Mesenchymal stem cell (in vitro differentiated cells and primary cell): ENCODE measurements at places on chromosomes 12 and 14.
A peak's percentile ranks its signal among the peaks of the same experiment; 100 is the strongest.

DNA sequence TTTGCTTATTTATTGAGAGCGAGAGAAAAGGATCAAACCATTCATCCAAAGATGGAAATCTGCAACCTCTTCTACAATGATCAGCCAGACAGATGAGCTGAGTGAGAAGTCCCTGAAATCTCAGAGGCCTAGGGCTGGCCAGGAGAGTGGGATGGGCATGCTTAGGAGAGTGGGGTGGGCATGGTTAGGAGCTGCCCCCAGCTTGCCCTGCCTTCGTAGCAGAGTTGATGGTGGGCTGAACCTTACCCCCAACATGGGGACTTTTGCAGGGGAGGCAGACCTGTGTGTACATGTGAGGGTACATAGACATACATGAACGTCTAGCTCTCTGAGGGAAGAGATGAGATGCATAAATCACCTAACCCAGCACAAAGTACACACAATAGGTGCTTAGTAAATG lies 95.7 kb upstream of the ESRRB start:
- DNase-seq = no peak
- no peaks in the 10 kb centered on the region for H3K36me3 ChIP-seq
- no peaks in the 10 kb centered on the region for H3K4me1 ChIP-seq
- H3K4me3 ChIP-seq = no peak overlapping the region

DNA sequence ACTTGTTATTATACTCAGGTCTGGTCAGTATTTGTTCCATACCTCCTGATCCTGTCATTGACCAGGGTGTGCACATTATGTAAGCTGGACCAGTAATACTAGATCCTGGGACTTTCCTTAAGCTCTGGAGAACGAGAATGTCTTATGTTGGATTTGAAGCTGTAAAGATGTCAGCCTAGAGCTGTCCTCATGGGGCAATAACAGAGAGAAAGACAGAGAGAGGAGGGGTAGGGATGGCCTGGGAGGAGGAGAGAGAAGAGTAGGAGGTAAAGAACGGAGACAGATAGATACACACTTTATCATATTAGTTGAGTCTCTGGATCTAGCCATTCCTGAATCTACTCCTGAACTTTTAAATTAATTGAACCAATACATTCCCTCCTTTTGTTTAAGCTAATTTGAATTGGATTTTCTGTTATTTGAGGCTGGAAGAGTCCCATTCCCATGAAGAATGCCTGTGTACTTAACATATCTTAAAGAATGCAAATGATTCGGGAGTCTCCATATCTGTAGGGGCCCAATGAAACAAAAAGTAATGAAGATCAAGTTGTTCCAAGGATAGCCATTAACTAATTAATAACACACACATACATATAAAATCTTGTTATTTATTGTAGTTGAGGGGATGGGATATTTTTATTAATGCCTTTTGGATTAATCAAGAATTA lies 55.9 kb downstream of the PLEKHA5 start:
- no peak overlapping the region for H3K27ac ChIP-seq
- H3K4me3 ChIP-seq = no peak overlapping the region
- no peaks in the 10 kb centered on the region for H3K27me3 ChIP-seq
- H3K36me3 ChIP-seq = no peaks in the 10 kb centered on the region
- DNase-seq = no peak
- H3K4me1 ChIP-seq = peaks cover 2% of the 10 kb centered on the region

GRCh38 chr14:58488550-58488949 lies 61.0 kb downstream of the KIAA0586 start:
- no peak overlapping the region for H3K27ac ChIP-seq
- H3K4me1 ChIP-seq = peaks cover 2% of the 10 kb centered on the region
- no peaks in the 10 kb centered on the region for H3K36me3 ChIP-seq
- no peaks in the 10 kb centered on the region for H3K27me3 ChIP-seq
- H3K4me3 ChIP-seq = no peak overlapping the region

DNA sequence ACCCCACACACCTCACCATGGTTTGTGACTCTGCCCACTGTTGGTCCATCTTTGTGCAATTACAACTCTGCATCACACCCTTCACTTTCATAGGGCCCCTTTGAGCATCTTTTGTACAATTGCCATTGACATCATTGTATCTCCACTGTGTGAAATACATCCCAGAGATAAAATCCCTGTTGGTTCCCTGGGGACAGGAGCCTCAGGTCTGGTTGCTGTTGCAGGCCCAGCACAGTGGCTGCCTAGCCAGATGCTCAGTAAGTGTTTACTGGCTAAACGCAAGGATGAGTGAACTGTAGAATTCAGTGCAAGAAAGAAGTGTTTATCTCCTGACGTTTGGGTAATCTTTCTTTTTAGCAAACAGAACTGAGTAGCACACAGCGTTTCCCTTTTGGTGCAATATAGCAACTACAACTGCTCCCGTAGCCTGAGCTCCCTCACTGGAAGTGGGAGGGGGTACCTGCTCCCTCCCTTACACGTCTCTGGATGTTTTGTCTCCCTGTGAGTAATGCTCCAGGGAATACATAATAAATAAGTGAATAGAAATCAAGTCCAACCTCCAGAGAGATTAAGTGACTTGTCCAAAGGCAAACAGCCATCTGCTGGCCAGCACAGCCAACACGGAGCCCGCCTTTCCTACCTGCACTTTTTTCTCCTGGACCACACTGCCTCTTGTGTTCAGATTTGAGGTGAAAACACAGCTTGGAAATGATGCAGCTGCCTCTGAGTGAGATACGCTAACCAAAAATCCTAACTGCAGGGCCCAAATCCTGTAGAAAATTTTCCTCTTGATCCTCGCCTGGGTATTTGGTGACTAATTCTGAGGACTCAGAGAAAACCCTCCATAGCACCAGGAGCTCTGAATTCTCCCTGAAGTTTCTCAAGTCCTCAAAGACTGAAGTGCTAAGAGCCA lies 27.4 kb downstream of the GALNT16 start:
- no peak overlapping the region for H3K27ac ChIP-seq
- H3K4me3 ChIP-seq = peak overlapping the region; percentile 30

DNA sequence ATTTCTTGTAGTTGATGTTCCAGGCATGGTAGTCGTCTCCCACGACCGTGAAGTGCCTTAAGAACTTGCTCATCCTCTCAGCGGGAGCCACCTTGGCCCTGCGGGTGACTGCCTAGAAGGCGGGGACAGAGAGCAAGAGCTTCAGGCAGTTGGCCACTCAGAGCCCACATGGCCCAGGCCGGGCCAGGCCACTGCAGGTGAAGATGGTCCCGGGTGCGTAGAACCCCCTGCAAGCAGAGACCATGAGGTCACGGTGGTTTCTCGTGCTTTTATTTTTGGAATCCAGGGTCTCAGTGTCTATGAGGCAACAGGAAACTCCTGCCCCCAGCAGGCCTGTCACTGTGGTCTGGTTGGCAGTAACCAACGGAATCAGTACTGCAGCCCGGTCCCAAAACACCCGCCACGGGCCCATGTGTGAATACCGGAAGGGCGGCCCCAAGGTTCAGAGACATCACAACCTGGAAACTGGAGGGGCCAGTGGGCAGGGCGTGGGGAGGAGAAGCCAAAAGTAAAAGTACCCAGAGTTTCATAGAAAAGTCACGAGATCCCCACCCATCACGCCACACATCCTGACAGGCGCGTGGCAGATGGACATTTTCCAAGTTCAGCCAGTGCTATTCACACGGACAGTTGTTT lies 27.5 kb downstream of the HVCN1 start:
- no peaks in the 10 kb centered on the region for H3K4me1 ChIP-seq
- H3K27ac ChIP-seq = no peak overlapping the region
- H3K36me3 ChIP-seq = peaks cover 4% of the 10 kb centered on the region
- no peak for DNase-seq

DNA sequence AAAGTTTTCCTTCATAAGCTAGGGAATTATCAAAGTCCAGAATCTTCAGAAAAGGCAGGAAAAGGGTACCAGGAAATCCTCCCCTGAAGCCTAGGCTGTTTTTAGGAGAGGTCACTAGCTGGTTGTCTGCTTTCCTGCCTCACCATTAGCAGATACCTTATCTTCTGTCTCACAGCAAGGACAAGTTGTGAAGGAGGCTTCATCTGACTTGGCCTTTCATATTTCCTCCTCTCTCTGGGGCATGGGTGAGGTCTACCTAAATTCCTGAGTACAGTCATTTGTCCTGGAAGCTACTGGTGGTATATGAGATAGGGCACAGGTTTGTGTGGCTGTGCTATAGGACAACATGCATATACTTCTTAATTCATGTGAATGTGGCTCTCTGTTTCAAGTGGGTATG lies 2.3 kb downstream of the FOXJ2 start:
- H3K4me3 ChIP-seq = no peak overlapping the region
- no peaks in the 10 kb centered on the region for H3K27me3 ChIP-seq
- H3K4me1 ChIP-seq = peaks cover 24% of the 10 kb centered on the region
- no peak overlapping the region for H3K27ac ChIP-seq
- H3K36me3 ChIP-seq = peaks cover 3% of the 10 kb centered on the region

DNA sequence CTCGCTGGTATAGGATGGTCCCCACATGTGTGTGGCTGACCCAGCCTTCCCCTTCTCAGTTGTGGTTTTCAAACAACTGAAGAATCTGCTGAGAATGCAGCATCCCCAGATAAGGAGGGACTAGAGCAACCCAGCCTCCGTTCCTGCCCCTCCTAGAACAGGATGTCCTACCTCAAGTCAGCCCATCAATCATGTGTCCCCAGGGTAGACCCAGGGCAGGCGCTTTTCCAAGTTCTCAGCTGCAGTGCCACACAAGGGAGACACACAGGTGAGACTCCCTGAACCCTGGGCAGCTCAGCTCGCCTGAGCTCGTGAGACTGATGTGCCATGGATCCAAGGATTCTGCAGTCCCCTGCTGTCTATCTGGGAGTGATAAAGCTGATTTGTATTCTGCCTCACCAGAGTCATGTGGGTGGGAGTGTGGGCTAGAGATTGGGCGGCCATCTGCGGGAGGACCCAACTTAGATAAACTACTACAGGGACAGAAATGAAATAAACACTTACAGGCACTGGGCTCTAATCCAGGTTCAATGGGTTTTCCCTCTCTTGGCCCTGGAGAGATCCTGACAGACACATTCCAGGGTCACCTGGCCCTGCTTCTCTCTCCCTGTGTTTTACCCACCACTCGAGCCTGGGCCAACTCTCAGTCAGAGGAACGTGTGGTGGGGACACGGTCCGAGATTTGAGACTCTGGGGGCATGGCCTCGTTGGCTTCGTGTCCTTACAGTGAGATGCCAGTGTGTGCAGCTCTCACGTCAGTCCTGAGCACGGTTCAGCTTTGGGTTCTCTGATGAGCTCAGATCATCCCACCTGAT lies 303.5 kb upstream of the SFSWAP start:
- no peak for DNase-seq
- H3K4me1 ChIP-seq = no peaks in the 10 kb centered on the region
- no peaks in the 10 kb centered on the region for H3K36me3 ChIP-seq
- no peak overlapping the region for H3K4me3 ChIP-seq

DNA sequence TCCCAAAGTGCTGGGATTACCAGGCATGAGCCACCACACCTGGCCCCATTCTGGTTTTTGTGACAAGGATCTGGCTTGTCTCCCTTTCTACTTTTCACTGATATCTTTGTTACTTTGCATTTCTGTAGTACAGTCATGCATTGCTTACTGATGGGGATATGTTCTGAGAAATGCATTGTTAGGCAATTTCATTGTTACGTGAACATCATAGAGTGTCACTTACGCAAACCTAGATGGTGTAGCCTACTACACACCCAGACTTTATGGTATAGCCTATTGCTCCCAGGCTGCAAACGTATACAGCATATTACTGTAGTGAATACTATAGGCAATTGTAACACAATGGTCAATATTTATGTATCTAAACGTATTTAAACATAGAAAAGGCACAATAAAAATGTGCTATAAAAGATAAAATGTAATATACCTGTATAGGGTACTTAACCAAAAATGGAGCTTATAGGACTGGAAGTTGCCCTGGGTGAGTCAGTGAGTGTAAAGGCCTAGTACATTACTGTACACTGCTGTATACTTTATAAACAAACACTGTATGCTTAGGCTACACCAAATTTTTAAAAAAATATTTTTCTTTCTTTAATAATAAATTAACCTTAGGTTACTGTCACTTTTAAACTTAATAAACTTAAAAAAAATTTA lies 16.0 kb downstream of the MRPL42 start:
- H3K4me1 ChIP-seq = peaks cover 8% of the 10 kb centered on the region
- DNase-seq = no peak
- H3K27ac ChIP-seq = no peak overlapping the region
- H3K36me3 ChIP-seq = peaks cover 79% of the 10 kb centered on the region
- H3K4me3 ChIP-seq = no peak overlapping the region

- no peak overlapping the region for H3K4me3 ChIP-seq
- H3K36me3 ChIP-seq = no peaks in the 10 kb centered on the region
- peaks cover 5% of the 10 kb centered on the region for H3K4me1 ChIP-seq
- no peaks in the 10 kb centered on the region for H3K27me3 ChIP-seq
Measured at GRCh38 chr12:127595506-127595905, 671.5 kb upstream of the TMEM132C start.

DNA sequence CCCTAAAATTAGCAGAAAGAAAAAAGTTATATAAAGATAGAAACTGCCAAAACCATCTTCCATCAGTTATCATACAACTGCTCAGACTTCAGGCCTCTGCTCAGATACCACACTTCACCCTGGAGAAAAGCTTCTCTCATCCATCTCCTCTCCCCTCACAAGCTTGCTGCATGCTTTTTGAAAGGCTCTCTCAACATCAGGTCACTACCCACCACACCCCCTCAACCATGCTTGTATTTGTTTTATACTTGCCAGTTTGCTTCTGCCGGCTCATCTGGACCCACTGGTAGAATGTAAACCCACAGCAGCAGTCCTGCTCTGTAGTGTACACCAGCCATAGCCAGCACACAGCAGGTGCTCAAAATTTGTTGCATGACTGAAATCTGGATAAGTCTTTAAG lies 8.8 kb downstream of the PPP1CC start:
- peaks cover 48% of the 10 kb centered on the region for H3K36me3 ChIP-seq
- no peak overlapping the region for H3K4me3 ChIP-seq
- no peak for DNase-seq
- H3K4me1 ChIP-seq = peaks cover 11% of the 10 kb centered on the region
- no peak overlapping the region for H3K27ac ChIP-seq
- no peaks in the 10 kb centered on the region for H3K27me3 ChIP-seq

DNA sequence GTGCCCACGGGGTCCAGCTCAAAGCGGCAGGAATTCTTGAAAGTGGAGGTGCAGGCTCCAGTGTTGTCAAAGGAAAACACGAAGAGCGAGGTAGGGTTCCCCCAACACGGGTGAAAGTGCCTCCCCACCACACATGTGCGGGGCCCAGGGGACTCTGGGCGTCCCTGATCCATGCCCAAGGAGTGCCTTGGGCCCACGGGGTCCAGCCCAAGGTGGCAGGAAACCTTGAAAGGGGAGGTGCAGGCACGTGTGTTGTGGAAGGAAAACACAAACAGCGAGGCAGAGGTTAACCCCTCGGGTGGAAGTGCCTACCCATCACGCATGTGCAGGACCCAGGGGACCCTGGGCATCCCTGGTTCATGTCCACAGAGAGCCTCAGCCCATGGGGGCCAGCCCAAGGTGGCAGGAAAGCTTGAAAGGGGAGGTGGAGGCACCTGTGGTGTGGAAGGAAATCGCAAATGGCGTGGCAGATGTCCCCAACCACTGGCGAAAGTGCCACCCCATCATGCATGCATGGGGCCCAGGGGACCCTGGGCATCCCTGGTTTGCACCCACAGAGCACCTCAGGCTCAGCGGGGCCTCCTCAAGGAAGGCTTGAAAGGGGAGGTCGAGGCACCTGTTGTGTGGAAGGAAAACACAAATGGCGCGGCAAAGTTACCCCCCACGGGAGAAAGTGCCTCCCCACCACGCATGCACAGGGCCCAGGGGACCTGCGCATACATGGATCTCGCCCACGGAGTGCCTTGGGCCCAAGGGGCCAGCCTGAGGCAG lies 584.6 kb downstream of the ALG10 start:
- H3K36me3 ChIP-seq = no peaks in the 10 kb centered on the region
- H3K27me3 ChIP-seq = no peaks in the 10 kb centered on the region
- H3K27ac ChIP-seq = no peak overlapping the region
- DNase-seq = no peak
- no peaks in the 10 kb centered on the region for H3K4me1 ChIP-seq
- no peak overlapping the region for H3K4me3 ChIP-seq
